ENCODE measurements at places on chromosomes 13 and 19.

GRCh38 chr13:113152984-113153809 lies 5.3 kb upstream of the PROZ start:
- no peak for DNase-seq

GRCh38 chr13:85009447-85009846 lies 789.8 kb downstream of the SLITRK6 start:
- DNase-seq, result no peak

DNA sequence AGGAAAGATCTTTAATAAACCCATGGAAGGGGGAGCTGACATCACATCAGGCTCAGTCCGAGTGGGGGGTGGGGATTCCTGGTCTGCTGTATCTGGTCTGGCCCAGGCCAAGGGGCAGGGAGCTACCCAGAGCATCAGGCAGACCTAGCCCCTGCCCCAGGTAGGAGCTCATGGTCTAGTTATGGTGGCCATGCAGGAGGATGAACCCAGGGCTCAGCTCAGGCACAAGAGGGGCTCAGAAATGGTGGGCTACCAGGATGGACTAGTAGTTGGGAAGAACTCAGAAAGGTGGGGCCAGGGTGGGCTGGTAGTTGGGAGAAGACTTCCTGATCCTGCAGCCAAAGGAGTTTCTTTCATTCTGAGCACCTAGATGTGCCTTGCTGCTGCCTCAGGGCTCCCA lies 14.3 kb downstream of the VSTM2B start:
- DNase-seq, result no peak

GRCh38 chr19:10544753-10545251 lies 1.1 kb downstream of the ATG4D start:
- DNase-seq, result no peak

DNA sequence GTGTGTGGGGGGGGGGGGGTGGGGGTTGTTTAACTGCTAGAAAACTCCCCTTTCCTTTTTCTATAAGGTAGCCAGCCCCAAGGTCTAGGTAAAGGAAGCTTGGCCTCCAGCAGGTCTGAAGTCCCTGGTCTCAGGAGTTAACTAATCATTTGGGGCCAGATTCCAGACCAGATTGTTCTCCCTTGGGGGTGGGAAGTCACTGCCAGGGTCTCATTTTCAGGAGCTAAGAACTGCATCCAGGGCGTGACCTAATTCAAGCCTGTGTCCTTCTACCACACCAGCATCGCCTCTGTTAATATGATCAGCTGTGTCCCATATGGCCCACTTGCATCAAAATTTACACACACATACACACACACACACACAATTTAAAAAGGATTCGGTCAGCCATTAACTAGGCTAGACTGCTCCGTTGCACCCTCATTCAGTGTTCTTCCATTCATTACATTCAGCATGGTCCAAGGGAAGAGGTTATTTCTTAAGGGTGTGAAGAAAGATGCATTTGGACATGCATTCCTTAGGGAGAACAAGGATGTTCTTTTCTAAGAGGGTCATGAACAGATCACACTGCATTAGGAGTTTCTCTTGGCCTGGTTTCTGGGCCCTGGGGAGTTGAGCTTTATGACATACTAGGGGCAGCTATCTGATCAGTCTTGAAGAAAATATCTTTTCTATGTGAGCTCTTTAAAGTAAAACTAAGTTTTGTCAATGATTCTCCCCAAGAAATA lies 91.0 kb downstream of the FGF14 start:
- DNase-seq, result no peak

GRCh38 chr13:71661921-71662320 lies 205.1 kb downstream of the DACH1 start:
- DNase-seq, result no peak

DNA sequence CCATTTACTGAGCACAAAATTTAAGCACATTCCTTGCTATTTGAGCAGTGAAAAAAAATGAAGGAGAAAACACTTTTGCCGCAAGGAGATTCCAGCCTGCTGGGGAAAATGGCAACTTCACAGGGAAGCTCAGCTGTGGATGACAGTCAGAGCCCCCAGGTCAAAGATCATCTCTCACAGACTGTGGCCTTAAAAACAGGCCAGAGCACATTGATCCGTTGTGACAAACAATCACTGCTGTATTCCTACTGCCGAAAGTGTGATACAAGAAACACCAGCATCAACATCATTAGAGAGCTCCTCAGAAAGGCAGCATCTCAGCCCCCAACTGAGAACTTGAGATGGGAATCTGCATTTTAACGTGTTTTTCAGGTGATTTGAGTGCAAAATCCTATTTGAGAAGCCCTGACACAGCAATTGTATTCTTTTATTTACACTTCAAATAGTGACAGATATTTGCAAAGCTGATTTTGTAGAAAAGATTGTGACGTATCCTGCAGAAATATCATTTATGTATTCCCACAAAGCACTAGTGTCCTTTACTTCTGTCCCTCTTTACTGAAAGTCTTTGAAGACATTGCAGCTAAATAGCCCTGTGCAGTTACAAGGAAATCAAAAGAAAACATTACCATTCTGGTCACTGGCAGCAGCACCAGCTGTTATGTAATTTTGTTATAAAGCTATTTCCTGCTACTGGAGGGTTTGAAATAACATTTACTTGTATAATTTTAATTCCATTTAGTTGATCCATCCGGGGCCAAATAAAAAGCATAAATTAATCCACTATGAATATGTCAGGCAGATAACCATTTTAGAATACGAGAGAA lies 652.0 kb downstream of the LIG4 start:
- DNase-seq, result no peak

- no peak for DNase-seq
Measured at GRCh38 chr13:75651013-75651412, 14.9 kb downstream of the LMO7 start.

DNA sequence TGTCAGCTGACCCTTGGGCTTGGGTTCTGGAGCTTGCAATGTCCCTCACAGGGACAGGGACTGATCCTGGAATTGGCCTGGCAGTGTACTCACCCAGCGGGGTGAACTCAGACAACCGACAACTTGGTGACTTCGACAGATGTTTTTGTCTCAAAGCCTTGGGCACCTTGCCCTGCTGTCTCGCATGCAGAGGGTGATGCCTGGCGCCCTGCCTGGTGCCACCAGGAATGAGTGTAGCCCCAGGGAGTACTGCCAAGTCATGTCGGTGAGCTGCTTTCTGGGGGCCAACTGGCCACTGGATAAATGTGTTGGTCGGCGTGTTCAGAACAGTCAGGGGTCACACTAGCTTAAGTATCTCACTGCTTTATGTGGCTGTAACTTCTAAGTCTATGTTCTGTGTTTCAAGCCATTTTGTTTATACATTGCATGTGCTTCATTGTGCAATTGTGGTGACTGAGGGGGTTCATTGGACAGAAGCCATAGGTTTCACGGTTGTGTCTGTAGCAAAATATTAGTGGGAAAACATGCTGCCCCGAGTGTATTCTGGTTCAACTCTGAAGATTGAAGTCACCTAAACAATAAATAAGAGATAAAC lies 96.3 kb upstream of the TNFSF11 start:
- DNase-seq, result no peak

- DNase-seq, result no peak
Measured at GRCh38 chr13:53121131-53121773, 92.6 kb downstream of the OLFM4 start.

DNA sequence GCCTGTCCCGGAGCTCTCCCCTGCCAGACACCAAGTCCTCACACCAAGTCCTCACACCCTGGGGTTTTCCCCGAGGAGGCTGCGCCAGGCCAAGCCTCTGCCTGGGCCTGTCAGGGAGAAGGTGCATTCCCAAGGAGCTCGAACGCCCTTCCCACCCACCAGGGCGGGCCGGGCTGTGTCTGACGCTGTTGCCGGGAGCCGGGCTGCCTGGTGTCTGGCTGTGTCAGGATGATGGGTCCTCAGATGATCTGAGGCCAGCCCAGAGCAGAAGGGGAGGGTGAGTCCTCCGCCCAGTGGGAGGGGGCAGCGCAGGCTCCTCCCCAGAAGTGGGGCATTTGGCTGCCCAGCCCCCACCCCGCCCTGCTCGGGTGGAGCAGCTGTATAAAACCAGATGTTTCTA lies 2.3 kb upstream of the HAS1 start:
- no peak for DNase-seq

DNA sequence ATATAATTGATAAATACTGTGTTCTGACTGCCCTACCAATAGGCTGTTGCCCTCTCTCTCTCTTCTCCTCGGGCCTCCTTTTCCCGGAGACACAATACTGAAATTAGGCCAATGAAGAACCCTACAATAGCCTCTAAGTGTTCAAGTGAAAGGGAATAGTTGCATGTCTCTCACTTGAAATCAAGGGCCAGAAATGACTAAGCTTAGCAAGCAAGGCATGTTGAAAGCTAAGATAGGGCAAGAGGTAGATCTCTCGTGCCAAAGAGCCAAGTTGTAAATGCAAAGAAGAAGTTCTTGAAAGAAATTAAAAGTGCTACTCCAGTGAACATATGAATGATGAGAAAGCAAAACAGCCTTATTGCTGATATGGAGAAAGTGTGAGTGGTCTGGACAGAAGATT lies 13.3 kb downstream of the KATNAL1 start:
- no peak for DNase-seq

- DNase-seq, result no peak
Measured at GRCh38 chr13:72555601-72556000, 171.8 kb downstream of the MZT1 start.

GRCh38 chr19:49937750-49938381 lies 8.6 kb upstream of the NUP62 start:
- peak; percentile 46 for DNase-seq

DNA sequence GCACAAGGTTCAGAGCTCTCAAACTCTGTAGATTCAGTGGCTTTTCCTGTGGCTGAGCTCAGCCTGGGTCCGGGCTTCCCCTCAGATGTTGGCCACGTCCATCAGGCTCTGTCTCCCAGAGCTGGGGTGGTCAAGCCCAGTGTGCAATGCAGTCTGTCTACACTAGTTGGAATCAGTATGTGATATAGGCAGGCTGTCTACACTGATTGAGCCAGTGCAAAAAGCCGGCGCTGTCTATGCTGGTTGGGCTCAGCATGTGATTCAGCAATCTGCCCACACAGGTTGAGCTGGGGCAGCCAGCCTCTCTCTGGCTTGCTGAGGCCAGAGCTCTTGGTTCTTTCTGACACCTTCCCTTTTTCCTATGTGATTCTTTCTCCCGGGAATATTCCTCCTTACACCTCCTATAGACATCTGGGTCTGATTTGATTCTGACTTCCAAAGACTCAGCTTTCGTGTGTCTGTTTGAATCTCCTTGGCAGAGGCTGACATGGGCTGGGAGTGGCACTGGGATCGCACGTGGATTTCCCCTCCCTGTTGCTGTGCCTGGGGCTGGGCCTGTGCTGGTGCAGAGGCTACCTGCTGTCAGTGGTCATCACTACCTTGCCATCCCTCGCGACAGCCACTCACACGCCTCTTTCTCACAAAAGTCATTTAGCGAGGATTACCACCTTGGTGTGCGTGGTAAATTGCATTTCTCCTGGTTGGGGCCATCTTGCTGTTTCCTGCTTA lies 9.3 kb downstream of the CHST8 start:
- no peak for DNase-seq

- DNase-seq, result no peak
Measured at GRCh38 chr19:991174-991931, 7.2 kb downstream of the WDR18 start.

DNA sequence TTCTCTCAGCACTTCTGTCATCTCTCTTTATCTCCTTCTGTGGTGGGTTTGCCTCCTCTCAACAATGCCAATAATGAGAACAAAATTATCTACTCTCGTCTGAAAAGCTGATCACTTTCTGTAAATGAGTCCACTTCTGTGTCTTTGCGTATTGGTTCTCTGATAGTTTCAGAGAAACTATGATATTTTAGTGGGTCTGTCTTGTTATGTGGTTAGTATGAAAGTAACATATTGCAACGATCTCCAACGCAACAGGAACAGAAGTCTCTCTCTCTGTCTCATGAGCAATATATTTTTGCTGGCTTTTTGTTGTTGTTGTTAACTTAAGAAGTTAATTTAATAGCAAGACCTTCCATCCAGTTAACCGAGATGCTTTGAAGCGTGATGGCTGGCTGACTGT lies 47.8 kb upstream of the SLITRK6 start:
- no peak for DNase-seq

GRCh38 chr13:103516015-103516795 lies 450.0 kb upstream of the SLC10A2 start:
- DNase-seq, result no peak

DNA sequence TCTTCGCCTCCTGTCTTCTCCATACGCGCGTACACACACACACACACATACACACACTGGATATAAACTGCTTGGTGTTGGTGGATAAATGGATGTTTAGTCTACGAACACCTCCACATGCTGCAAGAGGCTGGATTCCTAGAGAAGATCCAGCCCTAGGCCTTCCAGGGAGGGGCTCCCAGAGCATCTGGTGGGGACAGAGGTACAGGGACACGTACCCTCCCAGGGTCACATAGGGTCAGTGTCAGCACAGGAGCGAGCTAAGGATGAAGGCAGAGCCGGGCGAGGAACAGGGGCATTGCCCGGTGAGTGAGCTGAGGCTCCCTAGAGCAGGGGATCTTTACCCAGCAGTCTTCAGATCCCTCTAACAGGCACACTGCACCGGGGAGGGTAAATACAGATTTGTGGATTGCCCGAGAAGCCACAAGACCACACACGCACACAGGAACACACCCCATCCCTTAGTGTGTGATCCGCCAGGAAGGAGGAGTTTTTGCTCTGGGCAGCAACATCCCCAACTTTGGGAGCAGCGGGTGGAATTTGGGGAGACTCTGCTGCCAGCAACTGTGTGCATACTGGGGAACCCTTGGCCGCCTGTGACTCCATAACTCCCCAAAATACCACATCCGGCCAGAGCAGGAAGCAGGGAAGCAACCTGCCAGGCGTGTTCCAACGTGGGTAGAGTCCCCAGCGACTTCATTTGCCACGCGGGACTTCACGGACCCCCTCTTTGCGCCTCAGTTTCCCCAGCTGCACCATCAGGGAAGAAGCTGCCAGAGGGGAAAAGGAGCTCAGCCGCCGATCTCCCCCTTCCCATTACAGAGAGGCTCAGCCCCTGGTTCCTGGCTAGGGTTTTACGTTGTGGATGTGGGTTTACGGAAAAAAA lies 5.8 kb upstream of the TLE2 start:
- DNase-seq, result no peak

- no peak for DNase-seq
Measured at GRCh38 chr19:55633861-55634260, 6.9 kb upstream of the ZNF580 start.

DNA sequence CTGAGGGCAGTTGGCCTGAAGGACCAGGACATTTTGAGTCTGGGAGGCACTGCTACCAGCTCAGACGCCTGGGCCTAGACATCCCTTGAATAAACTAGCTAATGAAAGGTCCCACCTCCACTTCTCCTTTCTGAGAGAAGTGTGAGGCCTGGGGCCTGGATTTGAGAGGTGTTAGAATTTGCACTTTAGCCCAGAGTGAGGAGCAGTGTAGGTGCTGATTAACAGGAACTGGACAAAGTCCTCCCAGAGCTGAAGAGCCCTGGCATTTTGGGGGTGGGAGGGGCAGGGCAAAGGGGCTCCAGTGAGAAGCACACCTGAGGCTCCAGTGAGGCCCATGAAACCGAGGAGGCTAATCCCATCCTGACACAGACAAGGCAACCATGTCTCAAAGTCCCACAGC lies 15.2 kb upstream of the SLC1A5 start:
- no peak for DNase-seq

GRCh38 chr13:110341445-110342244 lies 34.6 kb downstream of the COL4A2 start:
- DNase-seq, result no peak

- no peak for DNase-seq
Measured at GRCh38 chr13:112256716-112257494, 119.2 kb upstream of the SPACA7 start.

Data from NCI-H1048 (cell line).